ENCODE measurements at places on chromosomes 16 and 17.

GRCh38 chr17:28741358-28742349 lies 2.2 kb upstream of the TRAF4 start:
- DNase-seq, result no peak

DNA sequence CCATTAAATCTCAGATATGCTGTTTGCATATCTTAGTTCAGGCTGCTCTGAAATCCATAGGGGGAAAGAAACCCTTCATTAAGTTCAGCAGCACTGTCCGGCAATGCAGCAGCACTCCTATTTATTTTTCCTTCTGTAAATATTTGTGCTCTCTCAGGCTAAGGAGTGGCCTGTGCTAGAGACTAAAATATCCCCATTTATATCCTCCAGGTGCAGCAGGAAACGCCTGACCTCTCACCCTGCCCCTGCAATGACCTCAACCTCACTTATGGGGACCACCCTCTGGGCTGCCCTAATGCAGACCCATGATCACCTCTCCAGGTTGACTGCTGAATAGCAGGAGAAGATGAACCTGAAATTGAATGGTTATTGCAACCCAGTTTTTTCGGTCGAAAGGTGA lies 165.0 kb upstream of the ELAC2 start:
- no peak for DNase-seq

GRCh38 chr17:79901131-79901530 lies 61.9 kb upstream of the CBX4 start:
- DNase-seq, result no peak

- DNase-seq, result no peak
Measured at GRCh38 chr17:72826602-72827001, 265.9 kb downstream of the SLC39A11 start.

GRCh38 chr17:7856011-7856810 lies 1.1 kb downstream of the NAA38 start:
- DNase-seq, result no peak

DNA sequence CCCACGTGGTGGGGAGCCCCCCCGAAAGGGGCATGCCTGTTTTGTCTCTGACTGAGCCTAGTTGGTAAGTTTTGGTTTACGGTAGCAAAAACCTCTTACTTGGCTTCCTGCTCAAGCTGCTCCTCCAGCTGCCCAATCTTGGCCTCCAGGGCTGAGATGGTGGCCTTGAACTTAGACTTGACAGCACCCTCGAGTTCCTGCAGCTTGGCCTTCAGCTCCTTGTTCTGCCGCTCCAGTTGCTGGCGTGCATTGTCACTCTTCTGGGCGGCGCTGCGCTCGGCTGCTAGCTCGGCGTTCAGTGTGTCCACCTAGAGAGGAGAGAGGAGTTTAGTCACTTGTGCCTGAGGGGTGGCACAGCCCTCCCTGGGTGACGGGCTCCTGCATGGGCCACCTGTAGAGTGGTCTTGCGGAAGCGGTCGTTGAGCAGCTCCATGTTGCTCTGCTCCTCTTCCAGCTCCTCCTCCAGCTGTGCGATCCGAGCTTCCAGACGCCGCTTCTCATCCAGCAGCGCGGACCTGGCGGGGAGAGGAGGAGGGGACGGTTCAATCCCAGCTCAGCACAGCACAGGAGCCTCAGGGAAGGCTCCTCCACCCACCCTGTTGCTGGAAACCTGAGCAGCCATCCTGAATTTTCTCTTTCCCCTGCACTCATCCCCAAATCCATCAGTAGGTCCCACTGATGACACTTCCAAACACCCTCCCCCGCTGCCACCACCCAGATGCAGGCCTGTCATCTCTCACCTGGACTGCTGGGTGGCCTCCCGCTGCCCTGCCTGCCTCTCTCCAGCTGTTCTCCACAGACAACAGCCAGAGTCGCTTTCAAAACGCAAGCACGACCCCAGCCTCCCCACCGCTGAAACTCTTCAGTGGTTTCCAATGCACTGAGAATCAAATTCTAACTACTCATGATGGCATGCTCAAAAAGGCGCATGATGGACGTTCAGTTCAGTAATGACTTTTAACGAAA lies 44.6 kb downstream of the NDEL1 start:
- no peak for DNase-seq

GRCh38 chr17:7886227-7887037 lies 2.2 kb upstream of the CHD3 start:
- DNase-seq, result peak; percentile 57

GRCh38 chr16:19130852-19131824 lies 17.4 kb downstream of the ITPRIPL2 start:
- no peak for DNase-seq

GRCh38 chr17:64320613-64321553 lies 57.8 kb upstream of the TEX2 start:
- peak; percentile 43 for DNase-seq

- no peak for DNase-seq
Measured at GRCh38 chr17:2911755-2912111, 115.5 kb downstream of the RAP1GAP2 start.

DNA sequence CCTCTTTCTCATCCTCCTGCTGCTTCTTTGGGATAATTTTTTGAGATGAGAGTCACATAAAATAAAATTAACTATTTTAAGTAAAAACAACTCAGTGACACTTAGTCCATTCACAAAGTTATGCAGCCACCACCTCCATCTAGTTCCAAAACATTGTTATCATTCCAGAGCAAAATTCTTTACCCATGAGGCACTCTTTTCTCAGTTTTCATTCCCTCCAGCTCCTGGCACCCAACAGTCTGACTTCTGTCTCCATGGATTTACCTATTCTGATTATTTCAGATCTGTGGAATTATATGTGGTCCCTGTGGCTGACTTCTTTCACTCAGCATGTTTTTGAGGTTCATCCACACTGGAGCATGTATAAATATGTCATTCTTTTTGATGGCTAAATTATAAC lies 239.9 kb upstream of the DYNLRB2 start:
- DNase-seq, result no peak

- no peak for DNase-seq
Measured at GRCh38 chr17:80519091-80519781, 25.4 kb upstream of the RPTOR start.

- DNase-seq, result no peak
Measured at GRCh38 chr17:72702136-72702735, 390.3 kb downstream of the SLC39A11 start.

DNA sequence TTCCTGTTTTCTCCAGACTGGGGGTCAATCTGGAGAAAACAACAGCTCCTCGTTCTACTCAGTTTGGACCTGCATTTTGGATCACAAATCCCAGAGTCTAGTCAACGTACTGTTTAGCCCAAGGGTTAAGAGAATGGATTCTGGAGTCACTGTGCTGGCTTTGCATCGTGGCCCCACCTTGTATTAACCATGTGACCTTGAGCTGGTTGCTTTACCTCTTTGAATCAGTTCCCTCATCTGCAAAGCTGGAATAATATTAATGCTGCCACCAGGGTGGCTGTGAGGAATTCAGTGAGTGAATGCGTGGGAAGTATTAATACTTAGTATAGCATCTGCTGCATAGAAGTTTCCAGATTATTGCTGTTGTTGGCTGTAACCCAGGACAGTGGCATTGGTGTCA lies 11.3 kb upstream of the DHRS7C start:
- no peak for DNase-seq

- DNase-seq, result no peak
Measured at GRCh38 chr16:51500306-51500705, 349.2 kb upstream of the SALL1 start.

DNA sequence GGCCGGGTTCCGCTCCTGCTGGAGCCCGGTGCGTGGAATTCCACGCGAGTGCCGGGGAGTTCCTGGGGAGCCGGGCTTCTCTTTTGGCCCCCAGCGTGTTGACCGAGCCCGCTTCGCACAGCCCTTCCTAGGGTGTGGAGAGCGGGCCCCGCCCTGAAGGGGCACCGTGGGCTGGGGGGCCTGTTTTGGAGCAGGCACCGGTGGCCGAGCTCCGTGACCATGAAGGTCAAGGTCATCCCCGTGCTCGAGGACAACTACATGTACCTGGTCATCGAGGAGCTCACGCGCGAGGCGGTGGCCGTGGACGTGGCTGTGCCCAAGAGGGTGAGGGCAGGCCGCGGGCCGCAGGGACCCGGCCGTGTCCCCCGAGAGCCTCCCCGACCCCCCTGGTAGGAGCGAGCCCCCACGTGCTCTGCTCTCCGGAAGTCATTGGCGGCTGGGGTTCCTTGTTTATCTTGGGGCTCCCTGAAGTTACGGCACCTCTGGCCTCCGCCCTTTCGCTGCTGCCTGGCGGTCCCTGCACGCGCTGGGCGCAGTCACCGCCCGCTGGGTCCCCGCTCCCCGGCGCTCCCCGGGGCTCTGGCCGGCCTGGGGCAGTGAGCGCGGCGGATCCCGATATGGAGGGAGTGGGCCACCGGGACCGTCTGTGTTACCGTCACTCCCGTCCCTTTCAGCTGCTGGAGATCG lies 528 bp downstream of the HAGHL start:
- no peak for DNase-seq

GRCh38 chr16:16915771-16916170 lies 536.8 kb downstream of the NPIPA7 start:
- DNase-seq, result no peak

Data from stimulated activated naive CD8-positive, alpha-beta T cell treated with anti-CD3 and anti-CD28 coated beads, Interleukin-15, amount 100 ng/mL, for 72 hours (primary cell).